ENCODE measurements at places on chromosomes 7 and 10. TPM values are rescaled to one million over a fixed set of nuclear protein-coding genes. Genes with fewer than 3 reads are reported as not detected.
A peak's percentile ranks its signal among the peaks of the same experiment; 100 is the strongest.

- peak; percentile 25 for ATAC-seq
Observed at GRCh38 chr7:106022193-106022821, 59.2 kb downstream of the CDHR3 start.

GRCh38 chr7:36456548-36456947 lies 66.9 kb downstream of the ANLN start:
- ATAC-seq, result no peak

DNA sequence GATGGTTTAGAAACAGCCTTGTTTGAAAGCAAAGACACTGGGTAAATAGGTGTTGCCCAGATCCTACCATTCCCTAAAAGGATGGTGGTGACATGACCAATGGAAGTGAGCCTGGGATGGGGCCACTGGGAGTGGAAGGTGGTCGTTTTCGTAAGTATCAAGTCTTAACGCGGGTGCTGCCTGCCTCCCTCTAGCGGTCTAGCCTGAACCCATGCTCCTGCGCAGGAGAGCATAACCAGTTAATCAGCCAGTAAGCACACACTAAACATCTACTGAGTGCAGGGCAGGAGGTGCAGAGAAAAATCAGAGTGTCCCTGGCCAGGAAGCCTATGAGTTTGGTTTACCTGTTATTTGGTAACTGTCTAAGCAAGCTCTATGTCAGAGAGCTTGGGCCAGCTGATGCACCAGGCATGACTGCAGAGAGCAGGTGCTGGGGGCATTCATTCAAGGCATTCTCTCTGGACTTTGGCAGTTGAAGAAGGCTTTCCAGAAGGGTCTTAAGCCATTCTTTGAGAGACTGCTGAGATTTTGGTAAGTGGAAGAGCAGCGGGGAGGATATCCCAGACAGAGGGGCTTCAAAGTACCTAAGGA lies 930 bp downstream of the GARIN1A start:
- ATAC-seq, result peak; percentile 39

DNA sequence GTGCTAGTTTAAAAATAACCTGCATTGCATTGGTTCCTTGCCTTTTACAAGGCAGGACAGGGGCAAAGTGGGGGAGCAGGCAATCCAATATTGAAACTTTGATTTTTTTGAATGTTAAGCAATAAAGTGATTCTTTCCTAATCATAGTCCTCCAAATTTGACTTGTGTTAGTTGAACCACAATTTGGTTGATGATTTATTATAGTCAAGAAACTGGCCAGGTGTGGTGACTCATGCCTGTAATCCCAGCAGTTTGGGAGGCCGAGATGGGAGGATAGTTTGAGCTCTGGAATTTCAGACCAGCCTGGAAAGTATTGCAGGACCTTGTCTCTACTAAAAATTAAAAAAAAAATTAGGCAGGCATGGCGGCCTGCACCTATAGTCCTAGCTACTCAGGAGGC lies 27.9 kb upstream of the ABLIM1 start:
- no peak for ATAC-seq

The BTBD16 gene
- total RNA-seq, result 0.16 TPM

The SFRP4 gene
- total RNA-seq, result not detected

The PIP gene
- total RNA-seq, result 0.56 TPM
